ENCODE measurements at places on chromosomes 16 and 17.

DNA sequence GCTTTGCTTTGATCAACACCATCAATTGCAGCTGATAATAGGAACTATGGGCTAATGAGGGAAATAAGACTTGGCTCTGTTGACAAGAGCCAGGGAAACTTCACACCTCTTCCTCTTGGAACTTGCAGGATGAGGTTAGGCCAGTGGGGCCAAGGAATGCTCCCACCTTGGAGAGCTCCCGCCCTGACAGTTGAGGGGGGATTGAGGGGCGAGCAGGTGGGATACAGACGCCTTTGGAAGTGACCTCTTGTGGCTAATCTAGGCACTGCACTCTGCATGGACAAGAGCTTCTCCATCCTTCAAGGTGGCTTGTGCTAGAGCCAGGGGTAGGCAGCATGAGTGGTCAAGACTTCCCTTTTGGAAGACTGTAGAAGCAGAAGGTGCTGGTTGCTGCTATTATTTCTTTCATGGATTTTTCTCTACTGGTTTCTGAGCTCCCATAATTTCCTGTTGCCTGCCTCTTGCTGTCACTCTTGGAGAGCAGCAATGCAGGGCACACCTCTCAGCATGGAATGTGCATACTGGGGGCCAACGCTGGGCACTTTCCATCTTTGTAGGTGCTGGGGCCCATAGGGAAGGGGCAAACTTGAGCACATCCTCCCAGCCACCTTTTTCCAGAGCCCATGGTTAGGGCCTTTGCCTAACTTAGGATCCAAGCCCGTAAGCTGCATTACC is 2.3 kb upstream of the PHF12 start:
- peak; percentile 35 for DNase-seq

DNA sequence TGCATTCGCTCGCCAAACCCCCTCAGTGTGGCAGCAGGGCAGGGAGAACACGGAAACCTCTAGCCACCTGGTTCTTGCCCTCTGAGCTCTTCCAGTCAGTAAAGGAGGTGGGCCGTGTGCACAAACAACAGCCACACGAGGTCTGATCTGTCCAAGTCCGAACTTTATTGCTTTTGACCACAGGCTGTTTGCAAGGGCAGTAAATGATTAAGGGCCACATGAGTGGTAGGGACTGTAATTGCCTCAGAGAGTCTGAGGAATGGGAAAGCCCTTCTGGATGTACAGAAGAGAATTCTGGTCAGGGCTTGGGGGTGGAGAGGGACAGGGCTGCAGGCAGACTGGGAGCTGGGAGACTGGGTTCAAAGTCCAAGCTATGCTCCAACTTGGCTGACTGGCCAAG is 75.7 kb upstream of the LHX1 start:
- no peak for DNase-seq

- no peak for DNase-seq
These were observed 101.1 kb downstream of the MSI2 start for GRCh38 chr17:57357392-57357784.

DNA sequence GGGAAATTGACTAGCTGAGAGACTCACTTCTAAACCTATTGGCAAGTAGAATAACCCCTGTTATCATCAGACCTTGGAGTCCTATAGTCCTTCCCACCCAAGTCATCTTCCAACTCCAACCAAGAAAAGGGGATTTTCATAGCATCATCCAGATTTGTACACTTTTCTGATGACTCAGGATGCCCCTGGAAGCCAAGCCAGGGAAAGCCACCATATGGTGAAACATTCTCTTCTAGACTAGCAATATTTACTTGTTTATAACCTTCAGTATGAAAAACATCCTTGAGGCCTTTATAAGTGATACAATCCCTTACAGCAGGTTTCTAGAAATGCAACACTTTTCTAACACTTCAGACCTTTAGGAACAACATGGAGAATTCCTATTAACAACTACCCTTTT is 618.8 kb upstream of the CDH11 start:
- DNase-seq = no peak

- DNase-seq = no peak
These were observed 20.1 kb downstream of the IRX3 start for GRCh38 chr16:54266363-54266955.

- no peak for DNase-seq
These were observed 11.5 kb upstream of the FOXF1 start for GRCh38 chr16:86498671-86499439.

DNA sequence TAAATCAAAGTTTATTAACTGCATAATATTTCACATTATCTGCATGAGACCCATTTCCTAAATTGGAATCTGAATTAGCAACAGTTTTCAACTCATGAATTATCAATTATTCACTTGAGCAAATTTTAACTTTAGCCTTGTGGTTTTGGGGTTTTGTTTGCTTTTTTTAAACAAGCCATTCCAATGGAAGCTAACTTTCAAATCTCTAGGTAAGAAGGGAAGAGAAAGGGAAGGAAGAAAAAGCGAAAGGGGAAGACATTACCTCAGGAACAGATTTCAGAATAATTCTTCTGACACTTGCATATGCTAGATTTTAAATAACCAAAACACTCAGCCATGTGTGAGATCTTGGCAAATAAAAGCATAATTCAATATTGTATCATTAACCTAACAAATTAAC is 102.7 kb downstream of the CA4 start:
- no peak for DNase-seq

GRCh38 chr16:71626018-71626857 is at the start of gene MARVELD3:
Gene MARVELD3, plus strand, starts transcription at chr16:71626184. Its CDS starts 46 bp downstream, at chr16:71626230.
- DNase-seq = peak; percentile 34

DNA sequence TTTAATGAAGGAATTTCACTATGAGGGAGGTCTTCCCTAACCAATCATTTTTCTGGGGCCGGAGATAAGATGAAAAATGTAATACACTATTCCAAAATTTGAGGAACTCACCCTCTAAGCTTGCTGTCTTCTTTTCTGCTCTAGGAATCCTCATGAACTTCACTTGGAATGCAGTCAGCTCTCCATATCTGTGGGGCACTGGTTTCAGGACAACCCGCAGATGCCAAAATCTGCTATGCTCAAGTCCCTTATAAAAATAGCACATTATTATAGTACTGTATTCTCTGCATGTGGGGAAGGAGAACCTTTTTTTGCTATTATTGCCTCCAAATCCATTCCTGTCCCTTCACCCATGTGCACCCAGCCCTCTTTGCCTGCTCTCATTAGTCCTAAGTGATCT is 146.0 kb downstream of the ABCA8 start:
- DNase-seq = no peak

DNA sequence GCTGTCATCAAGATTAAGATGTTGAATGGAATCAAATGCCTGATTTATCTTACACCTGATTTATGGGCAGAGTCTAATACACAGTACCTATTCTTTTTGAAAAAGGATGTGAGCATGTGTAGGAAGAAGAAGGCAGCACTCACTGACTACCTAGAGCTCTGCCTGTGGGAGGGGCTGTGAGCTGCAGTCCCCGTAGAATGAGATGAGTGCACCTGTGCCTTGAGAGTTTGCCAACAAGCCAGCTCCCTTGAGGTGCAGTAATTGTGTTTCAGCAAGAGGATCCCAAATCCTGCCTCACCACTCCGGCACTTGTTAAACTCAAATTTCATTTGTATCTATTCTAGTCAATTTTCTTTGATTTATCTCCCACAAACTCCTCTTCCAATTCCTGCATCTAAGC is 46.0 kb downstream of the CDH11 start:
- DNase-seq = no peak

- DNase-seq = peak; percentile 60
These were observed 21.3 kb downstream of the SRCIN1 start for GRCh38 chr17:38584350-38584925.

DNA sequence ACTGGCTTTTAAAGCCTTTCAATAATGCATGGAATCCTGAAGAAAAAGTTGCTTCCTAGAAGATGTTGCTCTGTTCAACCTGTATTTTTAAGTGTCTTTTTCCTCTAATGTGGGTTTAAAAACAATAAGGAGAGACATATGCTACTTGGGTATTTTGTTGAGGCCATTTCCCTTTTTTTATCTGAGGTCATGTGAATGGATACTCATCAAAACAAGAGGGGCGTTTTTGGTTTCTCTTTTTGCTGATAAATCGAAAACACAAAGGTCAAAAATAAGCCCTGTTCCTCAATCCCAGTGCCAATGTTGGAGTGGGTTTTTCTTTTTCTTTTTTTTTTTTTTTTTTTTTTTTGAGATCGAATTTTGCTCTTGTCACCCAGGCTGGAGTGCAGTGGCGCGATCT is 468.0 kb upstream of the RBFOX1 start:
- DNase-seq = no peak

- DNase-seq = peak; percentile 66
These were observed at the start of gene USB1 for GRCh38 chr16:58000706-58001676. Gene USB1, plus strand, starts transcription at chr16:58001407. Its CDS starts 77 bp downstream, at chr16:58001484.

- no peak for DNase-seq
These were observed 43.9 kb downstream of the NKD1 start for GRCh38 chr16:50591800-50592771.

DNA sequence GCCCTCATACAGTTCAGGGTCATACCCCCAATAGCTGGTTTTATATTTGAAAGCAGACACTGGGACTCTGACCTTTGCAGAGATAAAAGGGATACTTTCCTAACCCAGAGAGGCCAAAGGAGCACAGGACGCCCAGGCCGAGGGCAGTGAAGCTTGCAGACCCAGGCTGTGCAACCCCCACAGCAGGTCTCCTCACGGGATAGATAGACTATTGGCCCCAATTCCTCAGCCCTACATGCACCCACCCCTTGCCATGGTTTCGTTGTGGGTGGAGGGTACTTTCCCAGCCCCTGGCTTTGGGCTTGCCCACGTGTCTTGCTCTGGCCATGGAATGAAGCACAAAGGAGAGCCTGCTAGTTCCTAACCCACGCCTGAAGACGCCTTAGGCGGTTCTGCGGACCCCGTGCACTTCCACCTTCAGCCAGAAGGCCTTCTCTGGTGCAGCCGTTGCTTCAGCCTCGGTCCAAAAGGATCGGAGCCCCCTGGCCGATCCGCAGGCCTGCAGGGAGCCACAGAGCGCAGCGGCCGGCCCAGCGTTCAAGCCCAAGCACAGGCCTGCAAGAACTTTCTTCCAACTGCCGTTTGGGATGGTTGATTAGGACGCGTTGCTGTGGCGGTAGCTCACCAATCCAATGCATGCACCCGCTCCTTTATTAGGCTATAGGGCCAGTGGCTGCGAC is 9.8 kb upstream of the BRCA1 start:
- no peak for DNase-seq

DNA sequence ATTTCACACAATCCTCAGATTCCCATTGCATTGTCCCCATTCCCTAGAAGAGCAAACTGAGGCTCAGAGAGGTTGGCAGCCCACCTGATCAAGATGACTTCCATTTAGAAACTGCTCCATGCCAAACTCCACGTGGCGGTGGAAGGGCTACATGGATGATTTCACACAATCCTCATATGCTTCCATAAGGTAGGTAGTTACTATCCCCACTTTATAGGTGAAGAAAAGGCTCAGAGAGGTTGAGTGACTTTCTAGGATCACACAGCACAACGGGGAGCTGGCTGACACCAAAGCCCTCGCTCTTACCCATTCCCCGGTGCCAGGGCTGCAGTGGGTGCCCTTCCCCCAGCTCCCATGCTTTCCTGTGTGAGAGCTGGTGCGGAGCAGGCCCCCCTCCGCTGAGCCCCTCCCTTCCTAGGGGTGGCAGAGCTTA is 9.7 kb upstream of the GINS2 start:
- DNase-seq = no peak

GRCh38 chr17:41171886-41172285 is 3.9 kb upstream of the KRTAP4-3 start:
- DNase-seq = no peak

DNA sequence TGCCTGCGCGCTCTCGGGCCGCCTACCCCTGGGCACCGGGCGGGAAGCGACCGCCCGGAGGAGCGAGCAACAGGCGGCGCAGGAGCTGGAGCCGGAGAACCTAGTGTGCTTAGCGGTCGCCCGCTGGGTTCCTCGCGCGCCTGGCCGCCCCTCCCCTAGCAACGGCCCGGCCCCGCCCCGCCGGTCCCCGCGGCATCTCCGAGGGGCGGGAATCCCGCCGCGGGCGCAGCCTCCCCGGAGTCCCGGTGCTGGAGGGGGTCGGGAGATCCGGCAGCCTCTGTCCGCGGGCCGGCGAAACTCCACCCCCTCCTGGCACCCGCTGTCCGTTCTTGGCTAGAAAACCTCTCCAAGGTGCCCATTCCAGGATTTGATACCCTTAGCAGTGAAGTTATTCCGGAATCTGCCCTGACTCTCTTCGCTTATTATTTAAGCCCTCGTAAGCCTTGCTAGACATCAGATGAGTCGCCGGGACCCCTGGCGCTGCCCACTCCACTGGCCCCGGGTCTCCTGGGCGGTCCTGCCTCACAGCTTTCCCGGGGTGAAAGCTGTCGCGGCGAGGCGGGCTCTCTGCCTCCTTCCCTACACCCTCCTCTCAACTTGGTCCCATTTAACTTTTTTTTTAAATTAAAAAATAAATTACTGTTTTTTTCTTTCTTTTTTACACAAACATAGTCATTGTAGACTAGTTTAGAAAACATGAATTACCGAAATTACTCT is at the start of gene RPRML:
Gene RPRML (minus strand): TSS at position 107 of the 717 bp plus-strand sequence. CDS start 246 bp downstream, outside the sequence.
- DNase-seq = no peak

GRCh38 chr17:17729620-17730249 is 48.5 kb downstream of the RAI1 start:
- peak; percentile 55 for DNase-seq

DNA sequence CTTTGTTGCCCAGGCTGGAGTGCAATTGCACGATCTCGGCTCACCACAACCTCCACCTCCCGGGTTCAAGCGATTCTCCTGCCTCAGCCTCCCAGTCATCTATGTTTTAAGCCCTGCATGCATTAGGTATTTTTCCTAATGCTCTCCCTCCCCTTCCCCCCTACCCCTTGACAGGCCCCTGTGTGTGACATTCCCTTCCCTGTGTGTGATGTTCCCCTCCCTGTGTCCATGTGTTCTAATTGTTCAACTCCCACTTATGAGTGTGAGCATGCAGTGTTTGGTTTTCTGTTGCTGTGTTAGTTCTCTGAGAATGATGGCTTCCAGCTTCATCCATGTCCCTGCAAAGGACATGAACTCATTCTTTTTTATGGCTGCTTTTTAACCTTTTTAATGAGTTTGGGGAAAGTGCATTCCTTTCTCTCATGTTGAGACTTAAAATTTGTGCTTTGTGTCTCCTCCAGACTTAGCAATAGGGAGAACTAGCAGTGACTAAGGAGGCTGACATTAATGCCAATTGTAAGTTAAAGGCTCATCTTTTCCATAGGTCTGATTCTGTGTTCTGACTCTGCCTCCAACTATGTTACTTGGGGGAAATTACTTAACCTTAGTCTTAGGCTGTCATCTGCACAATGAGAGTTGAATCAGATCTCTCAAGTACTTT is 17.7 kb upstream of the PHAF1 start:
- no peak for DNase-seq

DNA sequence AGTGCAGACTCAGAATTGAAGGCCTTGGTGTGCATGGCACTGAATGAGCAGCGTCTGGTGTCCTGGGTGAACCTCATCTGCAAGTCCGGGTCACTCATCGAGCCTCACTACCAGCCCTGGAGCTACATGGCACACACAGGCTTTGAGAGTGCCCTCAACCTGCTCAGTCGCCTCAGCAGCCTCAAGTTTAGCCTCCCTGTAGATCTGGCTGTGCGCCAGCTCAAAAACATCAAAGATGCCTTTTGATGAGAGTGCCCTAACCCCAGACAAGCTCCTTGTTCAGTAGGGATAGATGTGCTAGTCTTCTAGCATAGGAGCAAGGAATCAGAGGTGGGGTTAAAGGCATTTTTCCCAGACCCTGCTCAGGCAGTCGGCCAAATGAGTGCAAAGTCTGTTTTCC is 6.7 kb upstream of the RPL27 start:
- no peak for DNase-seq

- no peak for DNase-seq
These were observed 15.7 kb upstream of the MAP3K14 start for GRCh38 chr17:45332505-45332904.

All from T-cell (primary cell).